Ecto neural progenitor cell (in vitro differentiated cells): ENCODE measurements at places on chromosomes 2 and 18.

DNA sequence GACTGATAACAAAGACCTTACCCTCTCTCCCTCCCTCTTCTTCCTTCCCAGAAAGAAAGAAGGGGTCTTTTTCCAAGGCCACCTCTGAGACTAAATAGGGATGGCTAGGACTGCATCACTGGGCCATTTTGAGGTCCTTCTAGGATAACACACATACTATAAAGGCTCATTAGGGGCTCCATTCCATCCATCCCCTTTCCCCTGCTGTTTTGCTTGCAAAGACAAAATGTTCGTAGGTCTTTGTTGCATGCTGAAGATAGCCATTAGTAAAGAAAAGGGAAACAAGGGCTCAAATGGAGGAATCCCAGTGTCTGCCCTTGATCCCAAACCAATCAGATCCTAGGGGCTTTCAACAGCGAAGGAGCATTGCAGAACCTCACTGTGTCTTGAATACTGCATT, 344.3 kb downstream of the CYP26B1 start:
- DNase-seq: peak; percentile 22

DNA sequence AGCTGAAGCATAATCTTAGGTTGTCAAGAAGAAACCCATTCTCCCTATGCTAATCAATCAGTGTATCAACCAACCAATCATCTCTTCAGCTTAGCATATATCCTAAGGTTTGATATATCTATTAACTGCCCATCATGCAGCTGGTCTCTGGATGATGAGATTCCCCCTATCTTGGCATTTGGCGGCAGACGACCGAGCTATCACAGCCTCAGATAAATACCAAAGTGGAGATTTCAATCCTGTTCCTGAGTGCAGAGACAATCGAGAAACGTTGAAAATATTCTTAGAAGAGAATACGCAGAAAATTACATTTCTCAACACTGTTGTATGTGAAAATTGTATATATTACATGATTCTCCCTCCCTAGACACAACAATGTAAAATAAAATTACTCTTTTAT, 259.0 kb upstream of the SIX3 start:
- no peak for DNase-seq

- no peak for DNase-seq
Measured at GRCh38 chr18:25457126-25457525, 105.2 kb upstream of the ZNF521 start.

DNA sequence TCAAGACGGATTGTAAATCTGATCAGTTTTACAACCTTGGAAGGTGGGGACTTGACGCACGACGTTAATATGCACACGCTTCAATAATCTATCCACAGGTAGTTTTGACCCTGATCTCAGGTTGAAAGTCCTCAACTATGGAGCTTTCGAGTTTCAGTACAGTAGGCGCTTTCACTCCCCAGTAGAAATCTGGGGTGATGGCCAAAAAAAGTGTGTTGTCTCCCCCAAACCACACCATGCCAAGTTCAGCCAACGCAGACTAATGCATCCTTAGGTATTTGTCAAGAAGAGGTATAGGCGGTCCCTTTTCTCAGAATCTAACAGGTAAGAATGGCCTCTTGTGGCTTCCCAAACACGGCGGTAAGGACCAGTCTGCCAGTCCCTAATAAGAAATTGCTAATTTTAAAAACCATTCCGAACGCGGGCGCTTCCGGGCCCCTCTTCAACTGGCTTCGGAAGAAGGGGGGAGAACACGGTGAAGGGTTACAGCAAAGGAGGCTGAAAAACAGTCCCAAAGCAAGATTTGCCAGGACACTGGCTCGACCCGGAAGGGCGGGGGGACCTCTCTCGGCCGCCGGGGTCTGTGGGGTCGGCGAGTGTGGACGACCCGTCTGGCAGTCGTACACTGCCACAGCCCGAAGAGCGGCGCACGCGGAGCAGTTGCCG, 659 bp downstream of the FAM210A start:
- DNase-seq: no peak

DNA sequence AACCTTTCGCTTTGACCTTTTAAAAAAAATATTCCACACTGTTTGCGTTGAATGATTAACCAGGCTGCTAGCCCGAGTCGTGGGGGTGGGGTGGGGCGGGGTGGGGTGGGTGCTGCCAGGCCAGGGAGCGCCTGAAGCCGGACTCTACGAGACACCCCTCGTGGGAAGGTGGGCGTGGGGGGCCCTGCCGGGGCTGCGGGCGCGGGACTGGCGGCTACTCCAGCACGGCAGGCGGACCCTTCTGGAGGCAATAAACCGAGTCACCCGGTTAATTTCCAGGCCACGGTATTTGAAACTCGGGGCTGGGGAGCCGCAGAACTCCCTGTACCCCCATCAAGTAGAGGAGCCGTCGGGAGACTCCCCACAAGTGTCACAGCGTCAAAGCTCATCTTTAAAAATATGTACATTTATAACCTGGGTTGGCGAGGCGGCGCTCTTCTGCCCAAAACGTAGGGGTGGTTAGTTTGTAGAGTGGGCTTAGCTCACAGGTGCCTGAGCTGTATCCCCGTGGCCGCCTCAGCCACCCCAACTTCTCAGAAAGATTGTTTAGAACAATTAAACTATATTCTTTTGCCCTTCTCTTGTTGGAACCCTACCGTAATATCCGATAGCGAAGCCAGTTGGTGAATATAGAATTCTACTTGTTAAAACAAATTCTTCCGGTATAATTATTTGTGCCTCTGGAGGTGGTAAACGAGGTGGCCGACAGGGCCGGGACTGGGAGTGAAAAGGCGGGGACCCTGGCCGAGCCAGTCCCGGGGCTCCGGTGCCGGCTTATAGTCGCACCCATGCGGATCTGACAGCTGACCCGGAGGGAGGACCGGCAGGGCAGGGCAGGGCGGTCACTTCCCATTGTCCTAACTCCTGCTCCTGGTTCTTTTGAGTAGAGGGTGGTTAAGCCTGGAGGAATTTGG, 1.4 kb downstream of the B3GNT2 start:
- peak; percentile 84 for DNase-seq

GRCh38 chr2:40658941-40659340, 207.1 kb upstream of the SLC8A1 start:
- peak; percentile 52 for DNase-seq

DNA sequence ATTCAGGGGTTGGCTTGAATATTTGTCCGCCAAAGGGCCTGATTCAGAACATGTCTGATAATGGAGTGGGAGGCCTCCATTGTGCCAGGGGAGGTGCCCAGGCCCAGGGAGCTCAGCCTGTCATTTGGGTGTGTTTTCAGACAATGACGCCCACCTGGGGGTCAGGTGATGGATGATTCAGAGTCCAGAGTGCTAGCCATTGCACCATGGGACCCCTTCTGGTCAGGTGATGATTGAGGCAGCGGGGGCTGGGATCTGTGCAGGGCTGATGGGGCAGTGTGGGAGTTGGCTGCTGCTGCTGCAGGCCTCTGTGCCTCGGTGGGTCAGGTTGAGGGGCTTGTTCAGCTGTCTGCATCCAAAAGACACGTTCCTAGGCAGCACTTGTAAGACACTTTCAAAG, 8.3 kb upstream of the ARHGEF4 start:
- DNase-seq: no peak

DNA sequence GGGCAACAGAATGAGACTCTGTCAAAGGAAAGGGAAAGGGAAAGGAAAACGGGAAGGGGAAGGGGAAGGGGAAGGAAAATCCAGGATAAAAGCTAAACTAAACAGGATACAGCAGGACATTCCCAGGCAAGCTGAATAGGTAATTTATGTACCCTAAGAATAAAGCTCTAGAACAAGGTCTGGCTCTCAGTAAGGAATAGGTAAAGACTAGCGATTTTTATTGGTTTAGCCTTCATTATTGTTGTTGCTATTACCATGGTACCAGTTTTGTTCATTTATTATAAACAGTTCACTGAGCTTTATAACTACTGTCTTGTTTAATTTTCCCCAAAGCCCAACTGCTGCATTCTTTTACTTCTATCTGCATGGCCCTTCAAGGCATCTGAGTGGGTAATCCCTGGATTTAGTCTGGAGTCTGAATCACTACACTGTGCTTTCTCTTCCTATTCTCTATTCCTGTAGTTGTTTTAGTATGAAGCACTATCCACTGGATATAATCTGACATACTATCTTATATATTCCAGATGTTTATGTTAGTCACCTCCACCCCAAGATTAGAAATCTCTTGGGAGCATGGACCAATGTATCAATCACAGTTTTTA, 127.1 kb upstream of the TANK start:
- DNase-seq: no peak

GRCh38 chr18:57864615-57865121, 61.6 kb upstream of the ATP8B1 start:
- DNase-seq: no peak

GRCh38 chr2:157735532-157735931, 106.9 kb upstream of the ACVR1C start:
- no peak for DNase-seq

GRCh38 chr2:86747711-86748639, 27.9 kb downstream of the RMND5A start:
- no peak for DNase-seq

- no peak for DNase-seq
Measured at GRCh38 chr2:211454679-211455078, 898.3 kb downstream of the CPS1 start.

DNA sequence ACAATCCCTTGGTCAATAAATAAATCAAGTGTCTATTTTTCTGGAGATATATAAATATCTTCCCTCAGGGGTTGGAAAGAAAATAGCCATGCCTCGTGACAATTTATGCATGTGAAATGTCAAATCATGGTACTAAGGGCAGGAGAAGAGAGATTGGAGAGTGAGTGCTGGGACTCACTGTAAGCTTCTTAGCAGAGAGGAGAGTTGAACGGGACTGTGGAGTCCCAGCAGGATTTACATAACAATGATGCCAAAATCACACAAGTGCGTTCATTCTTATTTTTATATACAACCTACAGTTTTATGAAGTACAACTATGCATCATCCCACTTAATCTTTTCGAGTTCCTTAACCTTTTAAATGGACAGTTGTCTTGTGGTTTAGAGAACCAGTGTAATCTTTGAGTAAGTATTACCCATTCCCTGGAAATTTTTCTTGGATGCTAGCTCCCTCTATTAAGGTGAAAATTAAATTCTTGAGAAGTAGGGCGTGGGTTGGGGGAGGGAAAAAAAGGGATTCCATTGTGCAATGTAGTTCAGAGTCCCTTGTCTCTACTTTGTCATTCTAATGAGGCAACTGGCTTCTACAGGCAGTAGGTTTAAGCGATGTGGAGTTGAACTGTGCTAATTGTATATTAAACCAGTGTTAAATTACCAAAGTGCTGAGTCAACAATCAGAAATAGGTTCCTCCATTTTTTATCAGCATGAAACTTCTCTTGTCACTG, 143.6 kb upstream of the EPHA4 start:
- DNase-seq: no peak

DNA sequence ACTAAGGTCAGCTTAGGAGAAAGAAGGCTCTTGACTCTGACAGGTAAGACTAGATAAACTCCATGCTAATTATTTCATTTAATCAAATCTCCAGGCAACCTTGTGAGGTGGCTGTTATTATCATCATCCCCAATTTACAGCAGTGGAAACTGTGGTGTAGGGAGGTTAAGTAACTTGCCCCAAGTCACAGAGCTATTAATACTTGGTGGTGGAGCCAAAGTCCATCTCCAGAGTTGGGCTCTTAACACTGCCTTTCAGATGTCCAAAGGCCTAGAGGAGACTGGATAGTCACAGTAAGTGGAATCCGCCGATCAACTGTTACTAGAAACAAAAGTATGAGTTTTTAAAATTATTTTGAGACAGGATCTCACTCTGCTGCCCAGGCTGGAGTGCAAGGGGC, 46.6 kb upstream of the SP3 start:
- no peak for DNase-seq

- DNase-seq: no peak
Measured at GRCh38 chr2:42457011-42457410, 36.8 kb downstream of the KCNG3 start.

- DNase-seq: no peak
Measured at GRCh38 chr2:71576541-71576940, 123.2 kb downstream of the DYSF start.

DNA sequence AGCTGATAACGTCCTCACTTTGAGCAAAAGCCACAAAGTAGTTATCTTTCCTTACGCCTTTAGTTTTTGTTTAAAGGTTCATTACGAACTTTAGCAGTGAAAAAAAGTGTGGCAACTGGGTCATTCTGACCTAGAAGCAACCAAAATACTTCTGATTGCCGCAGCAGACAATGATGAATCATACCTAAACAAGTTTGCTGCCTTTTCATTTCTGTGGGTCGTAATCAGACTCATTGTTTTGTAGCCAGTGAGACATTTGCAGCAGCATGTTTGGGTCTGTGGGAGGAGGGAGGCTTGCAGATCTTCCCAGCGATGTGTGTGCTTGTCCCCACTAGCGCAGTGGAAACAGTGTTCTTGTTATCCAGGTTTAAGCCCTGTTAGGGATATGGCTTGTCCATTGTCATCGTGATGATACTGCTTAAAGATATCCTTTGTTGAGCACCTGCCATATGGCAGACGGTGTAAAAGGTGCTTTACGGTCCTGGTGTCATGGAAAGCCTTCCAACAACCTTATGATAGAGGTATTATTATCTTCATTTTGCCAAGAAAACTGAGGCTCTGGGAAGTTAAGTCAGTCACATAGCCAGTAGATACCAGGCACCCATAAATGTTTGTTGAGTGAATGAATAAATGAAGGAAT, 1.3 kb upstream of the GREB1 start:
- no peak for DNase-seq

DNA sequence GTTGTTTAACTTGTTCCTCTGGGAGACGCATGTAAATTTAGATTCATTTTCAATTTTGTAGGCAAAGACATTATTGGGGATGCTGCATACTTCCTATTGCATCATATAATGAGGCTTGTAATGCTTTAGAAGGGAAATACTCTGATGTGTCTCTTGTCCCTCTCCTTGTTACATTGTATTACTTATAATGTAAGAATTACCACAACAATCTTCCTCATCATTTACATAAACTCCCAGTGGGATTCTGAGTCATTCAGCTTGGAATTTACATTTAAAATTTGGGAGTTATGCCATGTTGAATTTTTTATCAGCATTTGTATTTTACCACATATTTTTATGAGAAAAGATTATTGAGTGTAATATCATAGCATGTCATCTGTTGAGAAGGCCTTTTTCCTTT, 963.4 kb upstream of the NRXN1 start:
- no peak for DNase-seq

- peak; percentile 61 for DNase-seq
Measured at GRCh38 chr18:54127759-54128378, 96.6 kb downstream of the MBD2 start.

DNA sequence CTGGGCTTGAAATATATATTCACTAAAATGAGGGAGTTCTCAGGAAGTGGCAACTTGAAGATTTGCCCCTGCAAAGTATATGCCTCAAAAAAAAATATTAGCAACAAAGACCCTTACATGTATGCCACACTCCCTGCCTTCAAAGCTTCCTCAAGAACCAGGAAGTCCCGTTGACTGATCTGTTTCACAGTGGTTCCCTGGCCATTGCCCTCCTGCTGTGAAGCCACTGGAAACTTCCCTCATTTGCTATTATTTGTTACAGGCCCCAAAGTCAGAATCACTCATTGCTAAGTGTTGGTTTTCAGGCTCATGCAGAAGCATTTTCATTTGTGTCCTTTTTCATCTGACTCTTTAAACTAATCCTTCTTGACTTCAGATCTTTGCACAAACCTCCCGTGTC, 421.5 kb downstream of the ZNF521 start:
- no peak for DNase-seq
